ENCODE measurements at places on chromosomes 4 and X.

DNA sequence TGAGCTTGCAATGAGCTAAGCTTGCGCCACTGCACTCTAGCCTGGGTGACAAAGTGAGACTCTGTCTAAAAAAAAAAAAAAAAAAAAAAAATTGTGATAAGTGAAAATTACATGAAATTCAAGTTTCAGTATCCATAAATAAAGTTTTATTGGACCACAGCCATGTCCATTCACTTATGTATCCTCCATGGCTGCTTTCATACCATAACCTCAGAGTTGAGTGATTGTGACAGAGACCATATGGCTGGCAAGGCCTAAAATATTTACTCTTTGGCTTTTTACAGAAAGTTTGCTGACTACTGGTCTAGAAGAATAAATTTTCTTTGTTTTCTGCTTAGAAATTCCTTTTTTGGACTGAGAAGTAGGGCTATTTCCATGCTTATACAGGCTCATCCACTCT lies 11.8 kb upstream of the SHISA3 start:
- DNase-seq = no peak

DNA sequence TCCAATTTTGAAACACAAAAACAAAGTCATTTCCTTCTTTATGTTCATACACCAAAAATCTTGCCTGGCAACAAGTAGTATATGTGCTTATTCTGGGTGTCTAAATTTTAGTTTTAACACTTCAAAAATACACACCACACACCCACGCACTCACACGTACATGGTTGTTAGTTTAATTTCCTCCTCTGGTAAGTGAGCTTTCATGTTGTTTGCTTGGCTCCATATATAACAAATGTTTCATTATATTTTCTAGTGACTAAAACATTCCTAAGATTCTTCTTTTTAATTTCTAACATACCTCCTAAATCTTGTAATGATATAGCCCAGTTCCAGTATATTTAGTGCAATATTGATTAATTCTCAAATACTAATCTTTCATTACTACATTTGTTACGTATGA lies 80.9 kb downstream of the PRDM5 start:
- no peak for DNase-seq

- no peak for DNase-seq
Measured at GRCh38 chrX:15430584-15430983, 46.4 kb upstream of the VEGFD start.

DNA sequence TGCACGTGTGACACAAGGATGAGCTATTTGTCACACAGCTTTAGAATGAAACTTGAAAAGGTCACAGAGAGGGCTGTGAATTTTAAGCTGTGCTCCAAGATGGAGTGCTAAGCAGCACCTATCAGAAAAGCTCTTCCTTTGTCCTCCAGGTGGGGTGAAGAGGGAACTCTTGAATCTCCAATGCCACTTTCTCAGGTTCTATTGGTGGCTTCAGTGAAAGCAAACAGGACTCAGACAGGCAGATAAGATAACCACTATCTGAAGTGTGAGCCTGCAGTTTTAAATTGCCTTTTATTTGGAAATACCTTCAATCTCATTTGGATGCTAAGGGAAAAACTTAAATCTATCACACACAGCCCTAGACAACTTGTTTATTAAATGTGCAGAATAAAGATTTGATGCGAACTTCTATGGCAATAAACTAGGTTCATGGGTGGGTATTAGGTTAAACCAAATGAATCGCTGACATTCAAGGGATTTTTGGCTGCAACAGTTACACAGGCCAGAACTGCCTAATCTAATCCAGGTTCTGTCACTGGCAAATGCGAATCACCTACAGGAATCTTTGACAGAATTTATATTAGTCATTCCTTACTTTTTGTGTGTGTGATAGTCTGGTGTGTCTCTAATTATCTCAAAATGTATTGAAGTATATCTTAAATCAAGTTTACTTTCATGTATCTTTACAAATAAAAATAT lies 13.6 kb upstream of the PDGFRA start:
- peak; percentile 59 for DNase-seq

- no peak for DNase-seq
Measured at GRCh38 chr4:107718351-107718965, 1.6 kb downstream of the PAPSS1 start.

DNA sequence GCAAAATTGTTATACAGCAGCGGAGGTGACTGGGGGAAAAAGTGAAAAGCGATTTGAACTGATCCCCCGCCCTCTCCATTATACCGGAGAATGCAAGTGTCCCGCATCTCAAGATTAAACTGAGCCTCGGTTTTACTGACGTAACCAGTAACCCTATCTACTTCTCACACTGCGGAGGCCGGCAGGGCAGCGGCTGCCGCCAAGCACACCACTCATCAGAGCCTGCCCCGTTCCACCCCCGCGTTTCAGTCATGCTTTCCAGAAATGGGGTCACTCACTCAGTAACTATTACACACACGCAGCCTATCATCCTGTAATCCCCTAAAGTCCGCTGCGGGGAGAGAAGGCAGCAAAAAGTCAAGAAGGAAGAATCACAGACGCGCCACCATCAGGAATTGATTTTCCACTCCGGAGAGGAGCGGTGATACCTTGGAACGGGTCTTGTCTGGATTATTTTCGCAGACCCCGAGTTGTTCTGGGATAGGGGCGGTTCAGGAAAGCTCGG lies 1.4 kb downstream of the RPS6KA3 start:
- DNase-seq = peak; percentile 34

DNA sequence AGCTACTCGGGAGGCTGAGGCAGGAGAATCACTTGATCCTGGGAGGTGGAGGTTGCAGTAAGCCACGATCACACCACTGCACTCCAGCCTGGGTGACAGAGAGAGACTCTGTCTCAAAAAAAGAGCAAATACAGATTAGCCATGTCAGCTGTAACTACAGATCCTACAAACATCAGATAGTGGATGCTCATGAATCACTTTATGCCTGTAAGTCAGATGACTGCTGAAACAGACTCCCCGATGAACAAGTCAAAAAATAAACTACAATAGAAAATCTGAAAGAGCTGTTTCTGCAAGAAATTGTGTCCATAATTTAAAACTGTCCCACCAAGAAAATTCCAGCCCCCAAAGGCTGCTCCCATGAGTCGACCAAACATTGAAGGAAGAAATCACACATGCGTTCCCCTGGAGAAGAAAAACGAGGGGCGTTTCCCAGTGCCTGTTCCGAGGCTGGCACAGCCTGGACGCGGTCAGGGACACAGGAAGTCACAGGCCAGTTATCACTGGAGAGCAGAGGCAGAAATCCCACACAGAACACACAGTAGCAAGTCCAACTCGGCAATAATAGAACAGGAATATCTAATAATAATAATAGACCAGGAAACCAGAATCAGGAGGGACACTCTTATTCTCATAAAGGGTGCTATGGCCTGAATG lies 30.0 kb upstream of the GTPBP6 start:
- no peak for DNase-seq

GRCh38 chr4:4344915-4345527 lies 41.9 kb upstream of the NSG1 start:
- DNase-seq = no peak

GRCh38 chrX:13101441-13102139 lies 57.2 kb upstream of the FAM9C start:
- no peak for DNase-seq

DNA sequence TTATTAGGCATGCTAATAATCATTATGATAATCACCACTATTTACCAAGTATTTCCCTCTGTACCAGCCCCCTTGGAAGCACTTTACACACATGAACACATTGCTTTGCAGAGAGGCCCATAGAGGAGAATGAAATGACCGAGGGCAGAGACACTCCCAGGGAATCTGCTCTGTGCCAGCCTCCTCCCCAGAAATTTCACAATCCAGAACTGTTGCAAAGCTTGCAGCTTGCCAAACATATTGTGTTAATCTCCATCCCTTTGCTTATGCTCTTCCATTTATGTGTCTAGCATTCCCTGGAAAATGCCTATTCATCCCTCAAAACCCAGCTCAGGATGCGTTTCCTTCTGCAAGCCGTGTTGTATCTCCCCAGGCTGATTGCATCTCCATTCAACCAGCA lies 37.8 kb downstream of the CYTL1 start:
- DNase-seq = no peak

GRCh38 chr4:2937146-2937857 lies 25.9 kb downstream of the NOP14 start:
- no peak for DNase-seq

Measured in NCI-H2081 (cell line).